ENCODE measurements at places on chromosomes 1 and 21. TPM values are rescaled to one million over a fixed set of nuclear protein-coding genes. Genes with fewer than 3 reads are reported as not detected.
A peak's percentile ranks its signal among the peaks of the same experiment; 100 is the strongest.

- ATAC-seq: no peak
Measured at GRCh38 chr1:239800861-239801260, 290.8 kb upstream of the FMN2 start.

GRCh38 chr1:205907794-205908193 is 35.5 kb downstream of the SLC26A9 start:
- ATAC-seq: no peak

GRCh38 chr1:193626695-193627094 is 440.3 kb upstream of the B3GALT2 start:
- no peak for ATAC-seq

GRCh38 chr1:30684881-30685795 is 38.2 kb downstream of the MATN1 start:
- ATAC-seq: no peak

GRCh38 chr1:85153149-85153891 is 47.5 kb downstream of the SYDE2 start:
- ATAC-seq: no peak

- ATAC-seq: no peak
Measured at GRCh38 chr1:80582980-80583379, 1217.8 kb upstream of the ADGRL2 start.

DNA sequence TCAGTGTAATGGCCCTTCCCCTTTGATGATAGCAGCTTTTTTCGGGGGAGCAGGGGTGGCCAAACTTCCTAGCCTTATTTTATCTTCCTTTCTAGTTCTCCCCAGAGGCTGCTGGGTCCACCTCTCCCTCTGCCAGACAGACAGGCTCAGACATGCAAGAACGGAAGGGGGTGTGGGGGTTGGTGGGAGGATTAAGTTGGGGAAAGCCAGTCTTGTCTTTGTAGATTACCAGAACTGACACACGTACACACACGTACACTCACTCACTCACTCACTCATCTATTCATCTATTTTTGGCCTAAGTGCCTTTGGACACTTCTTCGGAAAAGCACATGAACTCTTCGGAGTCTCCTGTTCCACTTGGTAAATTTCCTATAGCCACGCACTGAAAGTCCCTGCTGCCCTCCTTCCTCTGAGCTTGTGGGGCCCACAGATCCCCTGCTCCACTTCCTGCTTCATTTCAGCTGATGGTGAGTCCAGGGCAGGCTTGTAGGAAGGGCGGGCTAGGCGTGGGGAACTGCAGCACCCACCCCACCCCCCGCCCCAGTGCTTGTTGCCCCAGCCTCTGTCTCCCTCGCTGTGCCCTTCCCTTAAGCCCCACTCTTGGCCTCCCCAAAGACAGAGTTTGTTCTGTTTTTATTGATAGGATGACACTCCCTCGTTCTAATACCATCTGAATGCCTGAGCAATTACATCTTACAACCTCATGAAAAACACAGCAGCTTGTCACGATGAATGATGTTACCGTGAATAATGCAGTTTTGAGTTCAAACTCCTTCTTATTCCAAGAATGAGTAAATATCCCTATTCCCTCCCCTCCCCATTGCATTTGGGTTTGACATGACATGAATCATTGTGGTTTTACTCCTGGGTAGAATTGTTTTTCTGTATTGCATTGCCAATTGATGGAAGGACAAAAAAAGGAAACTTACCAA is 60.7 kb upstream of the ATP5PO start:
- peak; percentile 91 for ATAC-seq

- no peak for ATAC-seq
Measured at GRCh38 chr1:7886405-7886745, 33.5 kb upstream of the UTS2 start.

The OR14A2 gene
- total RNA-seq: 0.87 TPM

The SH2D2A gene
- 0.71 TPM for total RNA-seq

The DNAJC11 gene
- 37.2 TPM for total RNA-seq

All from motor neuron (in vitro differentiated cells).